Activated naive CD8-positive, alpha-beta T cell treated with anti-CD3 and anti-CD28 coated beads, Interleukin-2, amount 50 U/mL, for 16 hours (primary cell): ENCODE measurements at places on chromosomes 2 and 18.
A peak's percentile ranks its signal among the peaks of the same experiment; 100 is the strongest.

DNA sequence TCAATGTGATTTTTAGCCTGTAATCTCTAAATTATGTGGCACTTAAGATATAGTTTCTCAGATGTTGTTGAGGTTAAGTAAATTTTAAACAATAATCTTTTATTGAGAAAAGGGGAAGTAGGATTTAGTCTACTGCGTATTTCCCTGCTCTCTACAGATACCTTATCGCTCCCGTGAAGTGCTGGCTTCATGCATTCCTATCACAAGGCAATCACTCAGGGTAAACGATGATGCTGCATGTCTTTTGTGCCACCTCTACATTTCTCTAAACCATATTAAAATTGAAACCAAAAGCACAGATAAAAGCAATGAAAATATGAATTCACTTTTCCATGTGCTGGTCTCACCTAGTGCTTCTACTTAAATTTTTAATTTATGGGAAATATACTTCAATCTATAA is 14.4 kb upstream of the RPE start:
- no peak for DNase-seq

DNA sequence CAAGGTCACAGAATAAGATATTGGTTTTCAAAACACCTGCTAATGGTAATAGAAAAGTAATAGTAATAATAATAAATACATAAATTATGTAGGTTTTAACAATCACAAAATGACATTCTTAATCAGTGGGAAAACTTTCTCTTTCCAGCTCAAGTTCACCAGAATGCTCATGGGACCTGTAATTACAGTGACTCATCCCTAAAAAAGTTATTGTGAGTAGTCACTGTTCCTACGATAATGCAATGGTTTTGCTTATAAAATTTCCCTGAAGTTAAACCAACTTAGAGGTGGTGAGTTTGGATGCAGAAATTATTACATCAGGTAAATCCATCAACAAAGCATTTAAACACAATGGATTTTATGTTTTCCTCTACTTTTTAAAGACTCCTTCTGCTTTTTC is 502.3 kb downstream of the PID1 start:
- no peak for DNase-seq

DNA sequence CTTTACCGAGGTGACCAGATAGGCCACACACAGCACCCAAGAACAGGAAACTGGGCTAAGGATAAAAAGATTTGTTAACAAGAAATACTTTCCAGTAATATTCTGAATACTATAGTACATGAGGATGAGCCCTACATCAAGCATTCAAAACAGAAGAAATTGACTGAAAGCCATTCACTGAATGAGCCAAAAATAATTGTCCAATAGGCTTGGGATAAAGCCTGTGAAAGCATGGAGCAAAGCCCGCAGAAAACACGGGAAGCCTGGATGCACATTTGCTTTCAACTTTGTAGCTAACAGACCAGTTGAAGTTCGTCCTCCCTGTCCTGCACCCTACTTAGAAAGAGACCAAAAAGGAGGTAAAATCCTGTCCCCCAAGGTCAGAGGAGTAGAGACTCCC is 56.3 kb downstream of the DIPK1C start:
- no peak for DNase-seq

DNA sequence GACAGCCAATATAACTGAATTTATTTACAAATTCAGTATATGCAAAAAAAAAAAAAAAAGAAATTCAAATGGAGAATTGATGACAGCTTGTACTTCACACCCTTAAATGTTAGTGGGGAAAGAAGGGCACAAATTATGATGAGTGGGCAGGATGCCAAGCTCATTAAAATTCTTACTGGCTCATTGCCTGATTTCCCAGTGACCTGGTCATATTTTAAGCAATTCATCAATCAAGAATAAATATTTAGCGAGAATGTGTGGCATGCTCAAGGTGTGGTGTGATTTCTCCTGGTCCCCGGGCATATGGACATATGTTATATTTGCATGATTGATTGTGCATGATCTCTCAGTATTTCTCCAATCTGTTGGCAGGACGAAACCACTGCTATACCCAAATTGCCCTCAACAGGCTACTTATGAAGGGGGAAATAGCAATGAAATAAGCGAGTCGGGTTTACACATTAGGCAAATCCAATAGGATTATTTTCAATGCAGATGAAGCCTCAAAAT is 883.0 kb downstream of the LRRTM4 start:
- no peak for DNase-seq

DNA sequence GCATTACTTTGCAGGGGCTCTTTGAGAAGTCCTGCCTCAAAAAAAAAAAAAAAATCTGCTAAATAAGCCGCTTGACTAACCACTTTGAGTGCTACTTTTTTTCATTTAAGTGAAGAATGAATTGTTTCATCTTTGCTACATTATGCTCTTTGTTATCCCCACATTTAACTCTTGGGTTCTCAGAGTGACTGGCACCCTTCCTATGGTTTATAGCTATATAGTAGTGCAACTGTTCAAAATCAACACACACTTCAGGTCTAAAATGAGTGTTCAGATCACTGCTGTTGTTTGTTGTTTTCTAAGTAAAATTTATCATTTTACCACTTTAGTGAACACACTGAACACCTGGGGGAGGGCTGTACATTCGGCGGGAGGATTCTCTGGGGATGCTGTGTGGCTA is 13.6 kb downstream of the STPG4 start:
- no peak for DNase-seq

- no peak for DNase-seq
These were observed 17.8 kb upstream of the RBBP8 start for GRCh38 chr18:22915337-22915736.

DNA sequence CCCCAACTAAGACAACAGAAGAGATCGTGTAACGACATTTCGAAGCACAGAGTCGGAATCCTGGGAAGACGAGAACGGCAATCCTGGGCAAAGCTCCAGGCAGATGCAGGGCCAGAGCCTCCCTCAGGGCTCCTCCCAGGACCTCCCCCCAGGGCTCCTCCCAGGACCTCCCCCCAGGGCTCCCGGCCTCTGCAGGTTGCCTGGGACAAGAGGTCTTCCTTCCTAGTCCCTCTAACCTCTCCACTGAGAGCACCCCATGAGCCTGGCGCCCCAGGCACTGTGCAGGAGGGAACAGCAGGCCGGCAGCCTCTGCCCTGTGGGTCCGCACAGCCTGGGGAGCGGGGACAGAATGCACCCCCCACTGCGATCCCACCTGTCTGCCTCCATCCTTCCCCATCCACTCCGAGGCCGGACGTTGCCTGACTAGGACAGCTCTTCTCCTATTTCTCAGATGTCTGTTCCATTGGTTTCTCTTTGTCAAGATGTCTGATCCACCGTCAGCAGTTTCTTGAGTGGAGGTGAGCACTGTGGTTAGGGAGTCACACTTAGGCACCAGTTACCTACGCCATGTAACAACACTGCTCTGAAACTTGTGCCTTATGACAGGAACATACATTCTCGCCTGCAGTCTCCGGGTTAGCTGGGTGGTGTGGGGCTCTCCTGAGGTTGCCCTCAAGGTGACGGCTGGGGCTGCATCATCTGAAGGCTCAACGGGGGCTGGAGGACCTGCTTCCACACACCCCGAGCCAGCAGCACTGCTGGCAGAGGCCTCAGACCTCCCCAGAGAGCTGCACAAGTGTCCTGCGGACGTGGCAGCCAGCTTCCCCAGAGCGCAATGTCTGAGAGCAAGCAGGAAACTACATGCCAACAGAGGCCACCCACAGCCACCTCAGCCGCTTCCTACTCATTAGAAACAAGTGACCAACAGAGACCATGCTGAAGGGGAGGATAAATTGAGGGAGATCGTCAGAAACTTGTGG is 28.9 kb downstream of the ADI1 start:
- DNase-seq: no peak

GRCh38 chr2:144694456-144694855 is 174.5 kb upstream of the ZEB2 start:
- DNase-seq: no peak

DNA sequence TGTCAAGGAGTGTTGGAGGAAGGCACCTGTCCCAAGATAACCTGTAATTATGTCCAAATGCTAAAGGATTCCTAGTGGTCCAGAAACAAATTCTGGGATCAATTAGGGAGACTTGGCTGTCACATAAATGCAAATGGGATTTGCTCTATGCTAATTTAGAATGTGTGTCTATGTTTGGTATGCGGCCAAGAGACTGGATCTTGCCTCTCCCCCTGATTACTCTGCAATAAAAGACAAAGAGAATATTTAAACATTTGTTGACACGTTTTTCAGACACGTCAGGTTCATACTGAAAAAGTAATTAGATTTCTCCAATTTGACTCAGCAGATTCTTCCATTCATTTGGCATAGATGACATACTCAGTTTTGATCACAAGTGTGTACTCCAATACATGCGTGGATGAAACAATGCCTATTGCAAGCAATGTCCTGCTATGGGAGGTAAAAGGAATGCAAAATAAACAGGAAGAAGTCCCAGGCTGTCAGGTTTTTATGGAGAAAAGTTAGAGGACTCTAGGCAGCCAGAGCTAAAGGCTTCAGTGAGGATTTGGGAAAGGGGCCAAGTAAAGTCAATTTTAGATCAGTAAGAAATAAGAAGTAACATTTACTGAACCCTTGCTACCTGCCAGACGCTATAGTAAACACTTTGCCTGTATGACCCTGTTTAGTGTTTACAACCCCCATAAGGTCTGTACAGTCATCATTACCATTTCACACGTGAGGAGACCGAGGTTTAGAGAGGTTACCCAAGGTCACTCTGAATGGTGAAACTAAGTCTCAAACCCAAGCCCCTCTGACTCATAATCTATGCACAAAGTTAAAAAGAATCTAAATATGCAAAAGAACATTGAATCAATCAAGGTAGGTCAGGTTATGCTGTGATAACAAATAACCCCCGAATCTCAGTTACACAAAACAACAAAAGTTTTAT is 7.8 kb downstream of the ANTXR1 start:
- DNase-seq: no peak

DNA sequence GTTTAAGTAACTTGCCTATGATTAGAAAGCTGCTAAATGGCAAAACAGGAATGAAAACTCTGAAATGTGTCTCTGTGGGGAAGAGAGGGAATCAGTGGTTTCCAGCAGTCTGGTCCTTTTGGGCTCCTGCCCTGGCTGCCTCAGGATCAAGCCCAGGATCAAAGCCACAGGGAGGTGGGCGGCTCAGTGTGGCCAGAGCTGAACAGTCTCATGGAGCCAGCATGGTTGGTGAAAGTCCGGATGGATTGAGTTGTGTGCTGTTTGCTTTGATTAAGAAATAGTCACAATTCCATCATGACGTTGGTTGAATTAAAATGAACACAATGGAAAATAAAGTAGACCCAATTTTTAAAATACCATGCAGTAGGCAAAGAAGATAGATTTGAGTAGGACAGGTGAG is 344.2 kb downstream of the LPIN1 start:
- no peak for DNase-seq

DNA sequence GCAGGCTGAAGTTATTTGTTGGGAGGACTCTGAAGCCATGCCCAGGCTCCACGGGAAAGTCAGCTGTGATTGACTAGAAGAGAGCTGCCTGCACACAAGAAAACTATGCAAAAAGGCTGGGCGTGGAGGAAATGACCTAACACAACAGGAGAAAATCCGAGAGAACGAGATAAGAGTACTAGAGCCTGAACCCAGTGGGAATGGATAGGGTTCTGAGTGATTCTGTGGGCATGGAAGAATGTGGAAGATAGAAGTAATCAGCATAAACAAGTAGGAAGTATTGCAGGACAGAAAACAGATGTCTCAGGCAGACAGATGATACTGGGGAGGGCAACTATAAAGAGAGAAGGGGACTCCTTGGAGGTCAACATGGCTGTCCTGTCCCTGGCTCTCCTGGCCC is 12.1 kb upstream of the COPS8 start:
- DNase-seq: no peak

- DNase-seq: no peak
These were observed 30.4 kb downstream of the EPAS1 start for GRCh38 chr2:46327627-46328026.

GRCh38 chr2:124079045-124079444 is 54.0 kb downstream of the CNTNAP5 start:
- DNase-seq: no peak

GRCh38 chr2:136527560-136527959 is 237.8 kb upstream of the THSD7B start:
- no peak for DNase-seq

GRCh38 chr2:135985826-135986393 is 484 bp upstream of the DARS1 start:
- peak; percentile 51 for DNase-seq

DNA sequence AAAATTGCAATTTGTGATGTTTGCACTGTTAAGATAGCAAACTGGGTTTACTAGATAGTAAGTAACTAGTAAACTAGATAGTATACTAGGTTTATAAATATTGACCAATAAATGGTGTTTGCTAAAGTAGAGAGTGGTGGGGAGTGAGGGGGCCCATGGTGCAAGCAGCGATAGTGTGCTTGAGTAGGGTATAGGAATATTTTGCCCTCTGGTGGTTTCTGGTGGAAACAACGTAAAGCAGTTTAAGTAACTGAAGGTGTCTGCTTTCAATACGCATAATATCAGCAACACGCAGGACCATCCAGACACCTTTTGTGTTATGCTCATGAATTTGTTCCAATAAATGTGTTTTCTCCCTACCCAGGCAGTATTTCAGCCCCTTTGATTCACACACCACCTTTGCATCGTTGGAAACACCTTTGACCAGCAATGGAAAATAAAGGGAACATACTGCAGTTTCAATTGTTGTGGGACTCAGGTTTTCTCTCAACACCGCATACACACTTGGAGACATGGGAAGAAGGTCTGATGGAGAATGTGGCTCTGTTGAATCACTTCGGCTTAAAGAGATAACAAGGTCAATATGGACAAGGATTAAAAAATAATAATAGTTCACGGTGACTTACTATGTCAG is 16.7 kb upstream of the STAT1 start:
- DNase-seq: no peak

GRCh38 chr2:159071190-159071915 is 102.9 kb downstream of the TANC1 start:
- DNase-seq: no peak

DNA sequence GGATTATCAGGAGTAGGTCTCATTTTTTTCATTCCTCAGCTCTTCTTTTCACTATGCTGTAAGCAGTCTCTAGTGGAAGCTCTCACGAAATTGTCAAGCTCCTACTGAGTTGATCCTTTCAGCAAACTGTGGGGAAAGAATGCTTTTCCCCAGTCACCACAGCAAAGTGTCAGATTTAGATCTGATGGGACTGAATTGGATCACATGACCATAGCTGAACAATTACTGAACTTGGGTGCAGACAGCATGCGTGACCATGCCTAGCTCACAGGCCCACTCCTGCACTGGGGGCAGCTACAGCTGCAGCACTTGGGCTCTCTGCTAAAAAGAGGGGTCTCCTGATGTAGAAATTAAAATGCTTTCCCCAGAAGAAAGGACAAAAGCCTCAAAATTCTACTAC is 3.1 kb downstream of the ARHGAP15 start:
- DNase-seq: no peak
